GM19239 (cell line): ENCODE measurements at places on chromosomes 3 and 15.
A peak's percentile ranks its signal among the peaks of the same experiment; 100 is the strongest.

GRCh38 chr3:69763458-69763857 is 24.2 kb downstream of the MITF start:
- DNase-seq, result no peak

DNA sequence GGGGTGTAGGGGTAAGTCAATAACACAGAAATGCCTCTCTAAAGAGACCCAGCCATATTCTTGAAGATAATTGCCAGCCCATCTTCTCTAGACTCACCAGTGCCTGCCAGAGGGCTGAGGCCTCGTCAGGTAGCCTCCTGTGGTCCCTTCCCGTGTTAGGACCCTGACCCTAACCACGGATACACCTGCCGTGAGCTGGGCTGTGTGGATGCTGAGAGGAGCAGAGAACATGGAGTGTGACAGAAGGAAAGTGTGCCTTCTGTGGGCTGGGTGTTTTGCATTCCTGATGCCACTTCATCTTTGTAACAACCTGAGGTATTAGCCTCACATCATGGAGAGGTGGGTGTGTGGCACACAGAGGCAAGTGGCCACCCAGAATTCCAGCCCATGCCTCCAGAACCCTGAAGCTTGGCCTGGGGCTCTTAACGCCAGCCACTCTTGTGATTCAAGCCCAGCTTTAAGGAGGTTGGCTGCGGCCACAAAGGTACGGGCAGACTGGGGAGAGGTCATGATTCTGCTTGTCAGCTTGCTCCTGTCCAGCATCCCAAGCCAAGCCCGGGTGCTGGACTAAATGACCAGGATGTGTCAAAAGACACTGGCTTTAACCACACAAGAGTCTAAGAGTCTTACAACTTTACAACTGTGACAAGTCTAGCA is 21.1 kb upstream of the ABTB1 start:
- DNase-seq, result no peak

DNA sequence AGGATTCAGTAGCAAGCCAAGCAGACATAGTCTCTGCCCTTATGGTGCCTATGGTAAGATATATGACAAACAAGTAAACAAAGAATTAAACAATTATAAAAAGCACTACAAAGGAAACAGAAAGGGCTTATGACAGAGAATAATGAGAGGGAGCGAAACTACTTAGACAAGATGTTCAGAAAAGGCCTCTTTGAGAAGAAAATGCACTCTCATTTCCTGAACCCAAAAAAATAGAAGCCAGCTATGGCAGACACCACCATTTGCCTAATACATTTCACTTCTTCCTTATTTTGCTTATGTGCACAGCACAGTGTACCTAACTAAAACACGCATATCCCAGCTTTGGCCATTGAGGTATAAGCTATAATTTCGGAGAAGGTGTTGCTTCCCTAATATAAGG is 465.5 kb upstream of the PPP2R3A start:
- DNase-seq, result no peak

GRCh38 chr3:152267831-152268554 is 736 bp upstream of the MBNL1 start:
- DNase-seq, result no peak

- DNase-seq, result no peak
These were observed 28.3 kb downstream of the LRIG1 start for GRCh38 chr3:66472313-66473134.

DNA sequence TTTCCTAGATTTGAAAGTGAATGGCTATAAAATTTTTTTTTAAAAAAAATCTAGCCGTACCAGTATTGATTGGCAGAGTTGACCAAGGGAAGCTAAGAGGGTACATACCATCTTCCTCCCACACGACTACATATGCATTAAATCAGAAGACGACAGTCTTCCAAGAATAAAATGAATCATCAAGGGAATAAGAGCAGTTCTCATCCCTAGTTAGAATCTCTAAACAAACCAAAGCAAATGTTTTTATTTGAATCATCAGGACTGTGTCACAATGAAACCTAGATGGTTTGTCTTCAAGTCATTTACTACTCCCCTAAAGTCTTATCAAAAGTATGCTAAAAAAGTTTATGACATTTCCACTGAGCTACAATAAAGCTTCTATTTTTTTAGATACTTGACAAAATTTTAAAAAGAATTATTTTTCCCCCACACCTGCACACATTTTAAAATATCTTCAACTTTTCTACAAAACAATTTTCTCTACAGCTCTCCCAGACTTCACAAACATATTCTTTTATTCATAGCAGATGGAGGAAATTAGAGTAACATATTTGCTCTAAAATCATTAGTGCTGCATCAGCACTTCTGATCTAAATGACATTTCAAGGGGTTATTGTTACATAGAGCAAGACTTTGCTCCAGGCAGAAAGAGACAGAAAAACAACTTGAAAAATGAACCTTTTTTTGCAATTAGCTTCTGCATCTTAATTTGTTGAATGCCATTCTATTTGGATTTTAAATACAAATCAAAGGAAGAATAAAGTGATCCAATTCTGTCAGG is 547.1 kb downstream of the FHIT start:
- DNase-seq, result no peak

GRCh38 chr3:144840866-144841265 is 869.2 kb downstream of the DIPK2A start:
- no peak for DNase-seq

DNA sequence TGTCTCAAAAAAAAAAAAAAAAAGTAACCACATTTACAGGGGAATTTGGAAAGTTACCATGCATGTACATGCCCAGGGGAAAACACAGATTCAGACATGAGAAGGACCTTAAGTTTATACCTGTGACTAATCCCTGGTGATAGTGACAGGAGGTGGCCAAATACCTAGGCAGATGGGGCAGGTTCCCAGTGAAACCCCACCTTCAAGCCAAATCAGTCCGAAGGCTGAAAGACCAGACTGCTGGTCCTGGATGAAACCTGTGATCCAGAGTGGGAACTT is 15.8 kb downstream of the SPCS1 start:
- no peak for DNase-seq

DNA sequence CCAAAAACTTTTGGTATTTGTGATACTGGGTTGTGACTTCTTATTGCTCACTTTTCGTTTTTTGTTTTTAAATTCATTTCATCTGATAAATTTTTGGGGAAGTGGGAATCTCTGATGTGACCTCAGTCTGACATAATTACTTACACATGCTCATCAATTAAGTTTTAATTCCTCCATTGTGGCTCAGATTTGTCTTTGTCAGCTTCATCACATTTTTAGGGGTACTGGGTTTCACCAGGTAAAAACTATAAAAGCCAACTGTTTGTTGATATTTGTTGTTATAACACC is 425.3 kb upstream of the TGFBR2 start:
- no peak for DNase-seq

DNA sequence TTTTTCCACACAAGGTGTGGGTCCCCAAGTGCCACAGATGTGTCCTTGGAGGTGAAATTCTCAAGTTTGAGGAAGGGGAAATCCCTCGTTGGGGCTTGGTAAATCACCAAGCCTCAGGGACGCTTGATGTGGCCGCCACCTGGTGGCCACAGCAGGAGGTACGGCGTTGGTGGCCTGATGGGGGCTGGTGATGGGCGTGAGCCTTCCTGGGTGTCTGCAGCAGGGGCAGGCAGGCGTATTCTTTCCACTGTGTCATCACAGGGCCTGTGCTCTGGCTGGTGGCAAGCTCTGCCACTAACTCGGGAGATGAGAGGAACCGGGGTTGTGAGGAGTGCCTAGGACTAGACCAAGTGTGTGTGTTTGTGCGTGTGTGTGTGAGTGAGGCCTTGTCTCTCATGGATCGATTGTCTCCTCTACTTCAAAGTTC is 4.2 kb downstream of the ACOX2 start:
- DNase-seq, result peak; percentile 80

DNA sequence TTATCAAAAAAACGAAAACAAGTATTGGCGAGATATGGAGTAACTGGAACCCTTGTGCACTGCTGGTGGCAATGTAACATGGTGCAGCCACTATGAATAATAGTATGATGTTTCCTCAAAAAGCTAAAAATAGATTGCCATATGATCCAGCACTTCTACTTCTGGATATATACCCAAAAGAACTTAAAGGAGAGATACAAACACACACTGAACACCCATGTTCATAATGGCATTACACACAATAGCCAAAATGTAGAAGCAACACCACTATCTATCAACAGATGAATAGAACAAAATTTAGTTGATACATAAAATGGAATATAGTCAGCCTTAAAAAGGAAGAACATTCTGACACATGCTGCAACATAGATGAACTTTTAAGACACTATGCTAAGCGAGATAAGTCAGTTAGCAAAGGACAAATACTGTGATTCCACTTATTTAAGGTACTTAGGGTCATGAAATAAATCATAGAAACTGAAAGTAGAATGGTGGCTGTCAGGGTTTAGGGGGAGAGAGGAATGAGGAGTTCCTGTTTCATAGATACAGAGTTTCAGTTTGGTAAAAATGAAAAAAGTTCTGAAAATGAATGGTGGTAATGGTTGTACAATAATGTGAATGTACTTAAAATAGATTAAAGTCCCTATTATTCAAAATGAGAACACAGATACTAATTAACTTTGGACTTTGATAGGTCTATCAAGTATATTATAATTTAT is 59.4 kb upstream of the IMPG2 start:
- DNase-seq, result peak; percentile 14

DNA sequence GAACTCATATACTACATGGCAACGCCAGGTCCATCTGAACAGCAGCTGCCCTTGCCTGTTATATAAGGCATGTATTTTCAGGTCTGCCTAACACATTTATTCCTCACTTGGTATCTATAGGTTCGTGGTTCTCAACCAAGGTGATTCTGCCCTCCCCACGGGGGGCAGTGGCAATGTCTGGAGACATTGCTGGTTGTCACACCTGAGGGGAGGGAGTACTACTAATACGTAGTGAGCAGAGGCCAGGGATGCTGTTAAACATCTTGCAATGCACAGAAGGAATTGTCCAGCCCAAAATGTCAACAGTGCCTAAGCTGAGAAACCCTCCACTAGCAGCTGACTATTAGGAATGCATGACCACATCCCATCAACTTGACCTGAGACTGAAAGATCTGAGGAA is 32.6 kb downstream of the ADAMTS9 start:
- no peak for DNase-seq

- no peak for DNase-seq
These were observed 140.5 kb upstream of the TPM1 start for GRCh38 chr15:62901909-62902546.
